ENCODE measurements at places on chromosomes 1 and 21.

GRCh38 chr21:32920474-32920873 is 105.3 kb upstream of the OLIG2 start:
- no peak for DNase-seq

DNA sequence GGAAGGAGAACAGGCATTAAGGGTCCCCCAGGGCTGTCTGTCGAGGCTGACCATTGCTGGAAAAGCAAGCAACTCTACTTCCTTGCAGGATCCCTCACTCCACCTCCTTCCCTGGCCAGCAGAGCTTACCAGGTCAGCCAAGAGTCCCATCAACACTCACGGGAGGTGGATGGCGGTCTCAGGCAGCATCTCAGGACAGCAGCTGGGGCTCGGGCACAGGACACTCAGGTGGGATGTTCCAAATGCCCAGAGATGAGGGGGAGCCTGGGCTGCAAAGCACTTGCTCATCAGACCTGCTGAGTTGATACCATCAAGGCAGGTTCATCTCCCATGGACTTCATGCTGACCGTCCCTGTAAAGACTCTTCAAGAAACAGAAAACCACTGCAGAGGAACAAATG is 559.8 kb downstream of the NPHP4 start:
- no peak for DNase-seq

- no peak for DNase-seq
Measured at GRCh38 chr1:147611586-147611985, 58.7 kb downstream of the ACP6 start.

DNA sequence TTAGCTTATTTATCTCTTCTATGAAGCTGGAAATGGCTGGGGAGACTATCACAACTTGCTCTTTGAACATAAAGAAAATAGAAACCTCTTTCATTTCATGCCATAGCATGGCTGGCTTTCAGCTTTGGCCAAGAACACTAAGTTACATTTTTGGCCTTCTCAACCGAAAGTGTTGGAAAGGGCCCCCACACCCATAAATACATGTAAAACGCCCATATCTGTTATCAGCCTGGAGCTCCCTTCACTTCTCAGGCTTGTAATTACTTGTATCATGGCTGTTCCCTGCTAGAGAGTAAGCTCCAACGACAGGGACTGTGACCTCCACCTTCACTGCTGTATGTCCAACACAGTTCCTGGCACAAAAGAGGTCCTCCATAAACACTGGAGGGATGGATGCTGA is 12.7 kb upstream of the EIF4G3 start:
- peak; percentile 17 for DNase-seq
